Activated CD4-positive, CD25-positive, alpha-beta regulatory T cell treated with anti-CD3 and anti-CD28 coated beads, Interleukin-2, amount 50 U/mL, for 72 hours (primary cell): ENCODE measurements at places on chromosomes 4 and X.

DNA sequence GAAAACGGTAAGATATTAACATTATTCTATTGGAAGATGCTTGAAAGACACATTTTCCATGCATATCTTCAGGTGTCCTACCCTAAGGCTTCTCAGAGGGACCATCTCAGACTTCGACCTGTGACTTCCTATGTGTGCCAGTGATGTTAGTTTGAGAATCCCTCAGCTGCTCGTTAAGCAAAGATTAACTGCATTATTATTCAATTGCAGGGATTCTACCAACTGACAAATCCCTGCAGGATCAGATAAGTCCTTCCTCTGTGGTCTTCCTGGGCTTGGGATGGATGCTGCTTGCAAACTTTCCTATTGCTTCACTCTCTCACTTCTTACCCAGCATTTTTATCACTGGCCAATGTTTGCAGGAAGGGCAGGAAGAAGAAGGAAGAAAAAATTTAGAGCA is 83.0 kb upstream of the PPARGC1A start:
- DNase-seq = no peak

GRCh38 chrX:17987783-17988182 is 126.7 kb upstream of the RAI2 start:
- no peak for DNase-seq

DNA sequence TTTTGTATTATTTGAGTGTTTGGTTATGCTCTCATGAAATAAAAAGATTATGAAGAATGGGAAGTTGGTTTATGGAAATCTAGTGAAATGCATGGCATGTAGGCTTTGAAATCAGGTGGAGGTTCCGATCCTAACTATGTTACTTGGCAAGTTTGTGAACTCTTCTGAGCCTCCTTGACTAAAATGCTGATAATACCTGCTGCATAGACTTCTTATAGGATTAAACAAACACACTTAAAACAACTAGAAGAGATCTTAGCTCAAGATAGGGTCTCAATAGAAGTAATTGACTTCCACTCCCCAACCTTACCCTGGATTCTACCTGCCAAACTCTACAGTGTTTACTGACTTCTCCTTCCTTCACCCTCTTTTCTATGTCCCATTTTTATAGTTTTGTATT is 22.2 kb upstream of the TLR2 start:
- DNase-seq = no peak

GRCh38 chr4:15851969-15852368 is 73.8 kb downstream of the CD38 start:
- no peak for DNase-seq

- DNase-seq = no peak
These were observed 511.5 kb upstream of the ATOH1 start for GRCh38 chr4:93317057-93317456.
